ENCODE measurements at places on chromosomes 1 and 21. TPM values are rescaled to one million over a fixed set of nuclear protein-coding genes. Genes with fewer than 3 reads are reported as not detected.

DNA sequence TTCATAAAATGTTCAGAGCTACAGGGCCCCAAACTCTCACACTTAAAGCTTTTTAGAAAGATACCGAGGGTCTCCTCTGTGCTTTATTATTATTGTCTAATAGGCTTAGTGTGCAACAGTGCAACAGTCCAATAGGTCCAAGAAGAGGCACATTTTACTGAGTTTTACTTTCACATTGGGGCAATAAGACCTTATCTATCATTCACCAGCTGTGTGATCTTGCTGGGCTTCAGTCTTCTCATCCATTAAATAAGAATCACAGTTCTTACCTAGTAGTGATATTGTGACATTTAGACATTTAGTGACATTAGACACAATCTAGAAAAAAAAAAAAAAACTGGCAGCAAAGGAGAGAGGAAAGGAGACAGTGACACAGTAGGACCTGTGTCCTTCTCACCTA is 175.8 kb upstream of the NFIA start:
- DNase-seq: no peak

- DNase-seq: no peak
Measured at GRCh38 chr1:206693592-206693991, 8.9 kb downstream of the MAPKAPK2 start.

Gene CLCNKB
- 37.3 TPM for polyA plus RNA-seq

- no peak for DNase-seq
Measured at GRCh38 chr1:190168116-190168892, 309.4 kb downstream of the BRINP3 start.

DNA sequence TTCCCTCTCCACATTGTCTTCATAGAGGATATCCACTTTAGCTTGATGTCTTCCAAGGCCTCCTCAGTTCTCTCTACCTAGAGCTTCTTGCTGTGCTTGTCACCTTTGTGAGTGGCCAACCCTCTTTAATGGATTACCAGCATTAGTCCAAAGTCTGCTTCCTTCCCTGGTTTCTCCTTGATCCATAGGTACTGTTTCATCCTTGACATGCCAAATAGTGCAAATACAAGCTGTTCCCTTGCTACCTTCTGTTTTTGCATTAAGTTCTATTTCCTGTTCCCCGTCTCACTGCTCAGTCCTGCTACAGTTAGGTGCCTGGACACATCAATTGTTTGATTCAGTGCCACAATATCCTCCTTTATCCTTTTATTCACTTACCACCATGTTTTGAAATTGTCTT is 19.2 kb downstream of the MAST2 start:
- DNase-seq: no peak

GRCh38 chr1:78370356-78370755 is 120.4 kb upstream of the PTGFR start:
- no peak for DNase-seq

Gene NR1I3
- 4.2 TPM for polyA plus RNA-seq

DNA sequence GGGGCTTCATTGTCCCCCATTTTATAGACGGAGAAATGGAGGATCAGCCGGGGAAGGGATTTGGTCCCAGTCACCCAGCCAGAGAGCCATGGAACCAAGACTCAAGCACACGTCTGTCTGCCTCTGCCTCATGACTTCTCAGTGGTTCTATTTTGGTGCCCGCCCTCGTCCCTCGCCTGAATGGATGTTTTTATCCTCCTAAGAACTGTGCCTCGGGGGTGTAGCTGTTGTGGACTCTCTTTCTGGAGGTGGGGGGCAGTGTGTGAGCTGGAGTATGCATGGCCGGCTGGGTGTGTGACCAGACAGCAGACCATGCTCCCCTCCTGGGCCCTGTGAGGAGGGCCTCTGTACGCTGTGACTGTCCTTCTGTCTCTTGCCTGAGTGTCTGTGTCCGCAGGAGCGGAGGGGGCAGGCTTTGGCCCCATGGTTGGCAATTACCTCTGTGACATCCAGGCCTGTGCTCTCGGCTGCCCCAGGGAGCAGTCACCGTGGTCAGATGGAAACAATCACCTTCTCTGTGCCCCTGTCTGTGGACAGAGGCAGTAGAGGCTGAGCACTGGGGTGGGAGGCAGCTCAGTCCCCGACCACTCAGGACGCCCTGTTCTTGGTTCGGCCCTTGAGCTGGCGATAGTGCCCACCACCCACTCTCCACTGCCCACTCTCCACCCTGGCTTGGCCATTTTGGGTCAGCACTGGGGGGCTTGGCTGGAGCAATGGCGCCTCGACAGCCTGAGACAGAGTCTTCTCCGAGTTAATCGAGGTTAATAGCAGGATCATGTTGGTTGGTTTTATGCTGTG is 20.4 kb downstream of the WNT4 start:
- no peak for DNase-seq

GRCh38 chr1:3473381-3473844 is 18.9 kb downstream of the ARHGEF16 start:
- no peak for DNase-seq

GRCh38 chr1:41503538-41504113 is 19.1 kb upstream of the EDN2 start:
- no peak for DNase-seq

- DNase-seq: no peak
Measured at GRCh38 chr1:3247521-3248121, 178.6 kb downstream of the PRDM16 start.

Gene CYP4B1
- 1.4 TPM for polyA plus RNA-seq

DNA sequence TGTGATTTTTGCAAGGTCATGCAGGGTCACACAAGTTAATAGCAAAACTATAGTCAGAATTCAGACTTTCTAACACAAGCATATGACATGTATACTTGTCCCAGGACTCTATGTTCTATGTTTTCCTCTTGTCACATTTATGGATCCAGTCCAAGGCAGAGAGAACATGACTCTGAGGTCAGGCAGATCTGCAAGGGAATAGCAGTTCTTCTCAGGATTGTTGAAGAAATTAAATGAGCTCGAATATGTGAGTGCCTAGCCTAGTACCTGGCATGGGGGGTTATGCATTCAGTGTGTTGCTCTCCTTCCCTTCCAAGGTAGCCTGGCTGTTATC is 9.5 kb upstream of the RPTN start:
- DNase-seq: no peak

Gene CFHR2
- not detected for polyA plus RNA-seq

- no peak for DNase-seq
Measured at GRCh38 chr21:21713651-21714180, 715.5 kb downstream of the NCAM2 start.

GRCh38 chr1:151653397-151653796 is 41.5 kb downstream of the SNX27 start:
- no peak for DNase-seq

Data from left renal cortex interstitium (tissue), 4 donors.